Fibroblast of skin of abdomen (primary cell): ENCODE measurements at places on chromosomes 1 and 21.

DNA sequence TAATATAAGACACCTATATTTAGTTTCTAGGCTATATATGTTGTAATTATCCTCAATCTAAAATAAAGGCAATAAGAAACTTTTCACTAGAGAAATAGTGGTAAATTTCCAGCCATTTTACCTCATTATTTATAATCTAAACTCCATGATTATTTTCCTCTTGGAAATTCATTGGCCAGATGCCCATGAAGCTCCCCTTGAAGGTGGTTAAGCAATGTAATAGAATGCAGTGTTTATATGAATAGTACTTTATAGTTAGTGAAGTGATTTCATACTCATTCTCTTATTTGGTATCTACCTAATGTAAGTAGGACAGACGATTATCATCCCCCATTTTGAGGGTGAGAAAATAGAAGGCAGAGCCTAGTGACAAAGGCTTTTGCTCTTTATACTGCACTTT, 26.5 kb downstream of the NFYC start:
- DNase-seq: peak; percentile 24

- DNase-seq: no peak
Observed at GRCh38 chr21:41761211-41761933, 5.5 kb downstream of the RIPK4 start.

DNA sequence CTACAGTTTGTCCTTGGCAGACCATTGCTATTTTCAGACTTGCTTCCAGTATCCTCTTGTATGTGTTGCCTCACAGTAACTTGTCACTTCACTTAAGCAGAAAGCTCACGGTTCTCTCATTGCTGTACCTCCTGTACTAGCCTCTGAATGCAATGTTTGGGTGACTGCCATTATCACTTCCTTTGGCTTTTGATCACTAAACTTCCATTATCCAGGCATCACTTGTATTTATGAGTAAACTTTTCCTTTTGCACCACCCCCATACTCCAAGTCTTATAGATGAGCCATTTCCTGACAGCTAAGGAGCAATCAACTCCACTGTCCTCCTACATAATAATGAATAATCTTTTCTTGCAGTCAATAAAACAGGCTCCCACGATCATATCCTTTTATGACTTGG, 255.3 kb downstream of the PDE4B start:
- no peak for DNase-seq

- peak; percentile 17 for DNase-seq
Observed at GRCh38 chr1:179087665-179088064, 5.8 kb downstream of the TOR3A start.

DNA sequence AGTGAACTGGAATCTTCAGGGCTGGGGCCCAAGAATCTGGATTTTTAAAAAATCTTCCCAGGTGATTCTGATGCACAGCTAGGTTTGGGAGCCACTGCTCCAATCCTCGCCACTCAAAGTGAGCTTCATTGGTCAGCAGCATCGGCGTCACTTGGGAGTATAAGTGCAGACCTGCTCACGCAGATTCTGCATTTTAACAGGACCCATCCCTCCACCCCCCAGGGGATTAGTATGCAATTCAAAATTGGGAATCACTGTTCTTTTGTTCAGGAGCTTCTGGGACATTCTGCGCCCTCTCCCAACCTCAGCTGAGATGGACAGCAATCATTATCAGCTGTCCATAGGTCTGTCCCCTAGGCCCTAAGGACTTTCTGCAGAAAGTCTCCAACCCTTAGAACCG, 53.5 kb downstream of the LGR6 start:
- DNase-seq: no peak

DNA sequence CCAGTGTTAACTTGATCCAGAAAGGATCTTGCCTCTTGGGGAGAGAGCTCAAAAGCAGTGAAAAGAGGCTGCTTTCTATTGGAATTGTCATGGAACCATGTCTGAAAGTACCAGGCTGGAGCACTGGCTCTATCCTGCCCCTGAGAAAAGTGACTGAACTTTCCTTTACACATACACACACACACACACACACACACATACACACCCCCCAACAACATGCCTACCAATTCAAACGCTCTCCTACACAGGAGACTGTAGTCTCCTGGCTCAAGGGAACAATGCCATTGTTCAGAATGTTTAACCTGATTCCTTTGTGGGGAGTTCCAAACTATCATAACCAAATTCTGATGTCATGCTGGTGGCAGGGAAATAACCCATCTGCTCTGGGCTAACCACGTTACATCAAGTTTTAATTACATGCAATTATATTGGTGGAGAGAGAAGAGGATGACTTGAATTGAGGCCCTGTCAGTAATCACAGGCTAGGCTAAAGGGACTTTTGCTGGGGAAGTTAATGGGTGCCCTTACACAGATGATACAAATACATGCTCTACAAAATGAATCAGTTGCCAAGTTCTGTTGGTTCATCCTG, 52.3 kb upstream of the DUSP10 start:
- peak; percentile 70 for DNase-seq

GRCh38 chr1:7207875-7208646, 422.8 kb downstream of the CAMTA1 start:
- DNase-seq: peak; percentile 63

DNA sequence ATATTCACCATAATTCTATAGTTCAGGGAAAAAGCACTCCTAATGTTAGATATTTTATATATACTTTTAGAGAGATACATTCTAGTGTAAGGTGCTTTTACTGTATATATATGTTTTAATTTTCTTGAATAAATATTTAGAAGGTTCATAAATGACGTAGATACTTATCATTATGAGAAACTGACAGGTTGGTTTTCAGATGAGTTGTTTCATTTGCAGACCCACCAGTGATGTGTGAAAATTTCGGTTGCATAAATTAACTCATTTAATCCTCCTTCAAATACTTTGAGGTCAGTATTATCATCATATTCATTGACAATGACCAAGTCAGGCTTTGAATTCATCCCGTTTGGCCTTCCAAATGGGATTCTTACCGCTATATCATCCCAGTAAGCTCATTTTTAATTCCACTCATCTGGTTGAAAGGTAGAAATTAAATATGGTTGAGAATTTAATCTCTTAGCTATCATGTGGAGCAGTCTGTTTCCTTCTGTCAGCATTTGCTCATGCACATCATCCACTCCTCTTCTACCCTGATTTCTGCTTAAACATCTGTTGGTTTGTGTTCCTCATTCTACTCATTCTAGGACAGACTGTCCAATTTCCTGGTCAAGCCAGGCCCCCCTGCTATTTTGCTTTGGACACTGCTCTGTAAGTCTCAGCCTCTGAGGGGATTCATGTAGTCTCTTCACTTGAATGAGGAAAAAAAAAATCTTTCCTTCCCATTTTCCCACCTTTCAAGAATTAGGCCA, 1156.6 kb downstream of the PLA2G4A start:
- DNase-seq: no peak

DNA sequence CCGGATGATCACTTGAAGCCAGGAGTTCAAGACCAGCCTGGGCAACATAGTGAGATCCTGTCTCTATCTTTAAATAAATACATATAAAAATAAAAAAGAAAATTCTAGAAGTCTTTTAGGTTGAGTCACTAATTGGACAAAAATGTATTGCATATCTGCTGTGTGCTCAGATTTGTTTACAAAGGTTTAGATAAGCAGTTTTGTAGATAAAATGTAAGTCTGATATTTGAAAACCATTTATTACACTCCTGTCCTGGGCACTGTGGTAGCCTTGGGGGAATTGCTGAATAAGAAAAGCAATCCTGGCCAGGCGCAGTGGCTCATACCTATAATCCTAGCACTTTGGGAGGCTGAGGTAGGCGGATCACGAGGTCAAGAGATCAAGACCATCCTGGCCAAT, 11.6 kb downstream of the GMEB1 start:
- no peak for DNase-seq

DNA sequence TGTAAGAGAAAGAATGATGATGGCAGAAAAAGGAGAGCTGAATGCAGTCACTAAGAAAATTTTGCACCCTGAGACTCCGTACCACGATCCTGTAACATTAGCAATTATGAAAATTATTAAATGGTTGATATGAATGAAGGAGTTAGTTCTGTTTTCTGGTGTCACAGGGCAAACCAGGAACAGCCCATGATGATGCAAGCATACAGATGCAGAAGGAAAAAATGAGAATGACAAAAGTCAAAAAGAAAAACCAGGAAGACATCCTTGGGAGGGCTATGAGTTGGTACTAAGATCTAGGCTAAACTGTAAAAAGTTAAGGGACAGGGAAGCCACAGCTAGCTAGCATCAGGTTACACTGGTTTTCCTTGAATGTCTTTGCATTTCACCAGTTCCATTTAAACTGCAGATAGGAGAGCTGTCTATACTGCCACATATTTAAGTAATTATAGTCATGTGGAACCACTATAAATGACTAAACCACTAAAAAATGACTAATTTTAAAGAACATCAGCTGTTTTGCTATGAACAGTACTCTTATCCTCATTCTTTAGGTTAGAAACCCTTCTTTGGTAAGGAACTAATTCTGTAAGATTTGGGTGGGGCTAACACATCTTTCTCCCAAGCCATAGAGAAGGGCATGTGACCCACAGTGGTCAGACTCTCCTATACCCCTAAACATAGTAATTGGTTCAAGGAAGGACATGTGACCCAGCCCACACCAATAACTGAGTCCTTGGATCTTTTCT, 11.4 kb downstream of the DOCK7 start:
- peak; percentile 95 for DNase-seq

DNA sequence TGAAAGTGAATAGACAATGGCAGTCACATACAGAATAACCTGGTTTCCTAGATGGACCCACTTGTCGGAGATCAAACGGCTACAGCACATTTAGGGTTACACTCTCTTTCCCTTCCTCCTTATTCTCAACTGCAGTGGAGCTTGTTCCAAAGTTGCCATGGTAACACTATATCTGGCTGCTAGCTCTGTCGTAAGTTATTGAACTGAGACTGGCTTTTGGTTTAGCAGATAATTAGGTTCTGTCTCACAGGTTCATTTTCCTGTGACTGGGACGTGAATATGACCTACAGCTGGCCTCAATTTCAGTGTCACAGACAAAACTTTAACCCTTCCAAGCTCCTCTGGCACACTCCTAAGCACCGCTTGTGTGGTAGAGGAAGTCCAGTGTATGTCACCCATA, 875.8 kb downstream of the USP25 start:
- no peak for DNase-seq

GRCh38 chr1:225627304-225627947, 25.5 kb downstream of the ENAH start:
- DNase-seq: no peak

DNA sequence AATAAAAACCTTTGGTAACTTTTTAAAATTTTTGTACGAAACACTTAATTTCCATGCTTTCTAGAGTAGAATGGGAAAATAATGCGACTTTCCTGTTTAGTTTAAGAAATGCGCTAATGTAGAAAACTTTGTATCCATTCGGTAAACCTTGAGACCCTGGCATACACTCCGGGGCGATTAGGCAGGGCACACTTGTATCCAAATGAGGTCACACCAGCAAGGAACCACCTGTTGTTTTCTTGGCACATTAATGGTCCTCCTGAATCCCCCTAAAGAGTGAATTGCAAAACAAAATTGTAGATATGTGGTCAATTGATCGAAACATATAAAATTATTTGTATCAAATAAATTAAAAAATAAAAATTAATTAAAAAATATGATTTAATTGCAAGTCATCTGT, 25.2 kb downstream of the CHODL start:
- no peak for DNase-seq

- DNase-seq: peak; percentile 50
Observed at GRCh38 chr1:228163007-228163753, 2.4 kb upstream of the IBA57 start.

DNA sequence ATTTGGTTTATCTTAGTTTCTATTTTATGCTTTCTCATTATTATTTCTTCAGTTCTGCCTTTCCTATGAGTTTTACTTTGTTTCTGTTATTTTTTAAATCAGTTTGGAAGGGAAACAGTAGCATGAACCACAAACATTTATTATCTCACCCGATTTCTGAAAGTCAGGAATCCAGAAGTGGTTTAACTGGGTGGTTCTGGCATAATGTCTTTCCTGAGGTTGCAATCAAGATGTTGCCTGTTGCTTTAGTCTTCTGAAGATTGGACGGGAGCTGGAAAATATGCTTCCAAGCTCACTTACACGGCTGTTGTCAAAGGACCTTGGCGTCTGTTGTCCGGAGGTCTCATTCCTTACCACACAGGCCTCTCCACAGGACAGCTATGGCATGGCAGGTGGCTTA, 50.4 kb downstream of the SNRPE start:
- DNase-seq: peak; percentile 58

GRCh38 chr1:105664495-105664894, 1392.0 kb upstream of the PRMT6 start:
- DNase-seq: no peak

DNA sequence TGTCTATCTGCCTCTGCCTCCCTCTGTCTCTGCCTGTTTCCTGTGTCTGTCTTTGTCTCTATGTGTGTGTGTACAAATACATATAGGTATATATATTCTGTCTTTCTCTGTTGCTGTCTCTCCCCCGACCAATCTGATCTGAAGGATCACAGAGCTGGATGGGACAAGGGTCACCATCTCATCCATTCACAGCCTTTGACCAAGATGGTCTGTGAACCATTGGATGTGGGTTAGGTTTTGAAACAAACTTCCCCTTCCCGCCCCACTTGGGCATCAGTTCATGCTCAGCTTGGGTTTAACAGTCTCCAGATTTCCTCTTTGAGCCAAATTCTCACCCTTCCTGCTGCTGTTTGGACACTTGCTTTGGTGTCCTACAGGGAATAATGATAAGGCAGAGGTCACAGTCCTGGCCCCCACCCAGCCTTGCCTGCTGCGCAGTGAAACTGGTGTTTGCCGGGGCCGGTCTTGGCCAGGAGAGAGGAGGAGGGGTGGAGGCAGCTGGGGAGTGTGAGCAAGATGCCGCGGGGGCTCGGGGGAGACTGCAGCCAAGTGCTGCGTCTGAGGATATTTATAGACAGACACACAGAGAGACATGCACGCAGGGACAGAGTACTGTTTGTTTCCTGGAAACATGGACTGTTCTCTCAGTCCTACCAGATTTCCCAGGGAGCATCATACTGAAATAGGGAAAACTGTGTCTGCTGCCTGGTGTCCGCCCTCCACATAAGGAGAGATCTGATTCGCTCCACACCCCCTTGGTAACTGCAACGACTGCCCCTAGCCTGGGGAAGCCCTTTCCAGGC, 27.0 kb upstream of the BTG2 start:
- peak; percentile 71 for DNase-seq

GRCh38 chr1:182003025-182003725, 58.3 kb downstream of the ZNF648 start:
- no peak for DNase-seq
